ENCODE measurements at places on chromosomes 6 and 20. TPM values are rescaled to one million over a fixed set of nuclear protein-coding genes. Genes with fewer than 3 reads are reported as not detected.

GRCh38 chr20:10089871-10090587 lies 55.2 kb downstream of the ANKEF1 start:
- H3K4me1 ChIP-seq = no peaks in the 10 kb centered on the region
- no peak for DNase-seq
- H3K36me3 ChIP-seq = no peaks in the 10 kb centered on the region
- H3K4me3 ChIP-seq = no peak overlapping the region

- no peak overlapping the region for H3K4me3 ChIP-seq
- H3K27ac ChIP-seq = no peak overlapping the region
- no peaks in the 10 kb centered on the region for H3K27me3 ChIP-seq
- H3K36me3 ChIP-seq = no peaks in the 10 kb centered on the region
- H3K4me1 ChIP-seq = peaks cover 5% of the 10 kb centered on the region
Measured at GRCh38 chr20:38791940-38792339, 13.6 kb upstream of the PPP1R16B start.

DNA sequence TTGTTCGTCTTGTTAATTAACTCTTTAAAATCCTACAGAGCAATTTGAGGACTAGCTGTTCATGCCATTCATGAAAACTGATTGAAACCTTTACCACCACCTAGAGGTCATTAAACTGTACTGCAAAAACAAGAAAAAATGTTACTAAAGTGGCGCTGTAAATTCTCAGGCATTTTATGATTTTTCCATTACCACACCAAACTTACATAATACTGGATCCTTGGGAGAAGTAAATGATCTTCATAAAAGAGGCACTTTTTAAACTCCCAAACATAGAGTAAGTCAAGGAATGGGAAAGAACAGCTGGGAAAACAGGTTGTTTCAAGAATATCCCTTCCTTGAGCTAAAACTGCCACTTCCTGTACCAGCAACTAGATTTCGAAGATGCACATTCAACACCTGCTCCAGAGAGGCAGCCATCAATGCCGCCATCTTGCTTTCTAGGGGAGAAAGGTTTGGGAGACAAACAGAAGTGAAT lies 54.3 kb downstream of the MYLIP start:
- no peaks in the 10 kb centered on the region for H3K36me3 ChIP-seq
- H3K27ac ChIP-seq = no peak overlapping the region
- no peak overlapping the region for H3K4me3 ChIP-seq
- DNase-seq = no peak
- H3K27me3 ChIP-seq = no peaks in the 10 kb centered on the region

DNA sequence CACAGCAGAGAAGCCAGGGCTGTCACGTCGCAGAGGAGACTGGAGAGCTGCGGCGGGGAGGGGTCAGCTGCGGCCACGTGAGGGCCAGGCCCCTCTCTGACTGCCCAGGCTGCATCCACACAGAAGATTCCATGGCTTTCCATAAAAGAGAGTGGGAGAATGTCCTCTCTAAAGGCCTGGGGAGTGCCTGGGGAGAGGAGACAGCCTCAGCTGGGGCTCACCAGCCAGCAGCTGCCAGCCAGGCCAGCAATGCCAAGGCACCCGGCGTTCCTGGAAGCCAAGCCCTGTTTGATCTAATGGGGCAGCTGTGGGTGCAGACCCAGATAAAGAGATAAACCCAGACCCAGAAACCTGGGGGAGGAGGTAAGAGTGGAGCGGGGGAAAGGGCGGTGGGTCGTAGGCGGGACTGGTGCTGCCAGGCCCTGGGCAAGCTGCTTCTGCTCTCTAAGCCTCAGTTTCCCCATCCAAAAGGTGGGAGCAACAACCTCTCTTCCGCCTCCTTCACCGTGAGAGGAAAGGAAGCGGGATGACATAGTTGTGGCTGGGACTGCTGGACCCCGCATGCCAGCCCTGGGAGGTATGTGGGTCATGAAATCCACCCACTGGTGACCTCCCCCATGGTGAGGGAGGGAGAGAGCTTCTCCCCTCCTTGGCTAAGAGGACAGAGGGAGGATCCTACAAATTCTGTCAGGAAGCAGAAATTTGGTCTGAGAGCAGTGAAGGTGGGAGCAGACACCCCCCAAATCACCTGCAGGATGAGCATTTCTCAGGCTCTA lies 3.1 kb upstream of the OSBPL2 start:
- H3K4me3 ChIP-seq = no peak overlapping the region
- no peaks in the 10 kb centered on the region for H3K27me3 ChIP-seq
- no peak for DNase-seq
- H3K36me3 ChIP-seq = no peaks in the 10 kb centered on the region
- H3K4me1 ChIP-seq = peaks cover 22% of the 10 kb centered on the region

DNA sequence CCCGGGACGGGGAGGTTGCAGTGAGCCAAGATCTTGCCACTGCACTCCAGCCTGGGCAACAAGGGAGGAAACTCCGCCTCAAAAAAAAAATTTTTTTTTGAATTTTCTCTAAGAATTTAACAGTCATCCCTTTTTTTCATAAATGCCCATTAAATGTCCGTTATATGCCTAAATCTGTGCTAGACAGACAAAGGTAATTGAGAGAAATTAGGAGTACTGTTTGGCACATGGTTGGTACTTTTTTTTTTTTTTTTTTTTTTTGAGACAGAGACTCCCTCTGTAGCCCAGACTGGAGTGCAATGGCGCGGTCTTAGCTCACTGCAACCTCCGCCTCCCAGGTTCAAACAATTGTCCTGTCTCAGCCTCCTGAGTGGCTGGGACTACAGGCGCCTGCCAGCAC lies 1.7 kb downstream of the PCMT1 start:
- H3K27me3 ChIP-seq = no peaks in the 10 kb centered on the region
- H3K36me3 ChIP-seq = no peaks in the 10 kb centered on the region
- no peak overlapping the region for H3K4me3 ChIP-seq
- H3K4me1 ChIP-seq = peaks cover 25% of the 10 kb centered on the region
- DNase-seq = no peak

Gene DCDC2
- total RNA-seq = not detected

Data from CD8-positive, alpha-beta memory T cell (primary cell).